ENCODE measurements at places on chromosomes 6 and 20.

DNA sequence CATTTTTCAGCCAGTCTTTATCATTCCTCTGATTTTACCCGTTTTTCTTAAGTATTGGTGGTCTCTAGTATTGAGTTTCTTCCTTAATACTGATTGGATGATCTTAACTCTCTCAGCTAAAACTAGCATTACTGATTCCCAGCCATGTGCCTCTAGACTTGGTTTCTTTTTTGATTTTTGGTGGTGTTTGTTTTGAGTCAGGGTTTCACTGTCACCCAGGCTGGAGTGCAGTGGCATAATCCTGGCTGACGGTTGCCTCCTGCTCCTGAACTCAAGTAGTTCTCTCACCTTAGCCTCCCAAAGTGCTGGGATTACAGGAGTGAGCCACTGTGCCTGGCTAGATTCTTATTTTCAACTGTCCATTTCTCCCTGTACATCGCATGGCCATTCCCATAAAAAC lies 24.9 kb downstream of the DPPA5 start:
- DNase-seq, result no peak

DNA sequence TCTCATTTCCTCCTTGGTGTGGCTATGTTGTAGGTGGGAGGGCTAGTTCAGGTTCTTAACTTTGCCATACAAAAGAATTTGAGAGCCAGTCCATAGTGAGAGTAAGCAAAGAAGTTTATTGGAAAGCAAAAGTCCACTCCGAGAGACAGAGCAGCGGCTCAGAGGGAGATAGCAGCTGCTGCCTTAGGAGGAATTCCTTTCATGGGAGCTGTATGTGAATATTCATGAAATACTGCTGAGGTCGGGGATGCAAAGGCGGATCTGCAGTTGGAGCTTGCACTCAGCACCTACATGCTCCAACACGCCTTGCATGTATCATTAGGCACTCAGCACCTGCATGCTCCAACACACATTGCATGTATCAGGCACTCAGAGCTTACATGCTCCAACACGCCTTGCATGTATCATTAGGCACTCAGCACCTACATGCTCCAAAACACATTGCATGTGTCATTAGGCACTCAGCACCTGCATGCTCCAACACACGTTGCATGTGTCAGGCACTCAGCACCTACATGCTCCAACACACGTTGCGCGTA lies 54.9 kb downstream of the CDH4 start:
- DNase-seq, result no peak

DNA sequence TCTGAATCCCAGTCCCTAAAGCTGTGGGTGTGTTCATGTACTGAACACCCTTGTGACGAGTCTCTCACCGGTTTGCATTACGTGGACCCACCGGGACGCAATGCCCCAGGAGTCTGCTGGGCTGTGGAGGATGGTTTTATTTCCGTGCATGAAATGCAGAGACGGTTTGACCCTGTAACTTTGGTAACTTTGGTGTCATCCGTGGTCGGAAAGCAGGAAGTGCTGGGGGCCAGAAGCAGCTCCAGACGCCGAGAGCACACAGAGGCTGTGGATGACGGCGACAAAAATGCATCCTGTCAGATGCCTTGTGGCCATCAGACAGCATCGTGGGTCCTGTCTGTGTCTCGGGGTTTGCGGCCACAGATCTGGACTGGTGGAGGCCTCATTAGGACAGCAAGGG lies 7.2 kb downstream of the BHLHE23 start:
- DNase-seq, result no peak

DNA sequence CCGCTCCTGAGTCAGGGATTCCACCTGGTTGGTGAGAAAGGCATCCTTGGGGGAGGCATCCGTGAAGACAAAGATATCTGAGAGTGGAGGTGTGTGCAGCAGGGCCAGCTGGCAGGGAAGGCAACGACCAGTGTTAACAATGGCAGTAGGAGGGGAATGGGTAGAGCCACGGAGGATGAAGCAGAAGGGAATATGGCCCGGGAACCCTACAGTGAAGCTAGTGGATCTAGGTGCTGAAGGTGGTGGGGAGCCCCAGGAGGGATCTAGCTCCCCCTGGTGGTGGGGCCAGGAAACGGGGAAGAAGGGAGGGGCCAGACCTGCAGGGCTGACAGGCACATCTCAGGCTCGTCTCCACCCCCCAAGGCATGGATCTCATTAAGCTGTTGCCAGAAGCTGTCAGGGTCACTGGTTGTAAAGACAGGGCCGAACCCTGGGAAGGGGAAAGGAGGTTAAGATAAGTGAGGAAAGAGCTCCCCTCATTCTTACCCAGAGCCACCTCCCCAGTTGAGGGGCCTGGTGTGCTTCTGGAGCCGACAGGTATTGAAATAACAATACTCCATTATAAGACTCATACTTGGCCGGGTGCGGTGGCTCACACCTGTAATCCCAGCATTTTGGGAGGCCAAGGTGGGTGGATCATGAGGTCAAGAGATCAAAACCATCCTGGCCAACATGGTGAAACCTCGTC lies 7.3 kb downstream of the VWA7 start:
- no peak for DNase-seq

GRCh38 chr20:40636486-40636885 lies 52.5 kb downstream of the MAFB start:
- no peak for DNase-seq

- no peak for DNase-seq
Measured at GRCh38 chr6:63458480-63459115, 113.7 kb upstream of the LOC128125822 start.

DNA sequence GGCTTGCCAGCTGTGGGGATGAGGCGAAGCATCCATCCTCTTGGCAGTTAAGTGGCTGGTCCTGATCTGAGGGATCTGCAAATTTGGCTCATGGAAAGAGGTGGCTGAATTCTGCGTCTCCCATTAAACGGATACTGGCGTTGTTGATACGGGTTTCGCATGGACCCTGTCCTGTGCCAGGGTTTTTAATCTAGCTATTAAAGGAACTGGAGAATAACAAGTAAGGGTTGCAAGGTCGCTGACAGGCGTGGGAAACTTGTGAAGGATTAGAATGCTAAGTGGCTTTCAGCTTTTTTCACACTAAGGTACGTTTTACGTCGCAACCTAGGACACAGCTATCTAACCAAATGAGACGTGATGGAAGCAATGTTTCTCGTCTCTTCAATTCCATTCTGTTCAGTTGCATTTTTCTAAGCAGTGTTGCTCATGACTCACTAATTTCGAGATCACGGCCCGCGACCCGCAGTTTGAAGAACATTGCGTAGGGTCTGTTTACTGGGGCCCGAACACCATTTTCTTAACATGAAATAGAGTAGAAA lies 852 bp downstream of the GMNN start:
- no peak for DNase-seq

GRCh38 chr6:116666869-116667268 lies 1.7 kb downstream of the ZUP1 start:
- DNase-seq, result no peak

Data from C1 segment of cervical spinal cord (tissue), 14 donors.